Right atrium auricular region (tissue), 2 donors: ENCODE measurements at places on chromosomes 16 and 17. TPM values are rescaled to one million over a fixed set of nuclear protein-coding genes. Genes with fewer than 3 reads are reported as not detected.

The ST6GALNAC1 gene
- total RNA-seq: 7.1 TPM

The ZG16 gene
- total RNA-seq: not detected

The MT1M gene
- total RNA-seq: 9.9 TPM

The KRT28 gene
- total RNA-seq: not detected

The RAMP2 gene
- 28.9 TPM for total RNA-seq

The SRP68 gene
- total RNA-seq: 35.2 TPM

The CIITA gene
- 3.4 TPM for total RNA-seq

The SLC13A5 gene
- not detected for total RNA-seq

The KRTAP9-2 gene
- total RNA-seq: not detected

The ARRB2 gene
- 9.0 TPM for total RNA-seq

The PMP22 gene
- 164 TPM for total RNA-seq

The MYCBPAP gene
- total RNA-seq: 0.16 TPM

The CASKIN2 gene
- total RNA-seq: 28.7 TPM

The APOBR gene
- total RNA-seq: 0.78 TPM

The SEZ6L2 gene
- 2.6 TPM for total RNA-seq

The TBC1D3G gene
- total RNA-seq: not detected

The TMC5 gene
- total RNA-seq: not detected

The NKD1 gene
- total RNA-seq: 1.1 TPM

The CTRB1 gene
- not detected for total RNA-seq

The TPPP3 gene
- total RNA-seq: 56.4 TPM

The FBXO39 gene
- total RNA-seq: not detected

The CSH2 gene
- not detected for total RNA-seq

The EFCAB5 gene
- total RNA-seq: not detected

The COTL1 gene
- 27.1 TPM for total RNA-seq

The TP53TG3B gene
- not detected for total RNA-seq

The PARD6A gene
- total RNA-seq: 5.6 TPM

The SPNS2 gene
- total RNA-seq: 7.2 TPM
